ENCODE measurements at places on chromosomes 4 and X.
A peak's percentile ranks its signal among the peaks of the same experiment; 100 is the strongest.

- DNase-seq: peak; percentile 15
Observed at GRCh38 chr4:27024805-27025204, 164.2 kb downstream of the STIM2 start.

DNA sequence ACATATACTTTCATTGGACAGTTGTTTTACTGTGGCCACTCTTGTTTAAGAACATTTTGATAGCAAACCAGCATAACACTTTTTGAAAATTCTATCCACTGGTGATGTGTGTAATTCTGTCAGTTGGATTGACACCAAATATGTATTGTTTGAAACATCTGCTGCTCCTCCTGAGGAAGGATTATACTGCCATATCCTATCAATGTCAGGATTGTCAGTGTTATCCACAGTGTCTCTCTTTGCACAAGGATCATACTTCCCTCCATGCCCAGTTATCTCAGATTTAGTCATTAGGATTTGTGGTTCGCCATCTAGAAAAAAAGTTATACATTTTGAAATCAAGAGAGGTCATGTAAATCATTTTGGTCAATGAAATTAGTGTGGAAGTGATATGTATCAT lies 1859.6 kb downstream of the C4orf33 start:
- DNase-seq: no peak

DNA sequence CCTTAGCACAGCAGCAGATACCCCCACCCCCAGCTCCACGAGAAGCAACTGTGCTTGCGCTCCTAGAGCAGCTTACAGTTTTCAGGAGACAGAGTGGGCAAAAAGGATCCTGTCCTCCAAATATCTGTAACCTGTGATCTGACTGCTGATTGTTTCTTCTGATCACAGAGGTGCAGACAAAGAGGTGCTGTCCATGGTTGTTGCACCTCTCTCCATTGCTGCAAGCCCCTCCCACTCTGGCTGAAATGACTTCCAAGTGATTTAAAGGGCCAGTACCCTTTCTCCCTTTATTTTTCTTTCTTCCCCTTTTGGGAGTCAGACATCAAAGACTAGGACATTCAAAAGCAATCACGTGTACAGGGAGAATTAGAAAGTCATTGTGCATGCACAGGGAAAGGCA lies 205.3 kb upstream of the GEMIN8 start:
- no peak for DNase-seq

- DNase-seq: no peak
Observed at GRCh38 chrX:144946666-144947065, 300.6 kb upstream of the SPANXN1 start.

GRCh38 chr4:8274765-8275547 lies 5.4 kb downstream of the HTRA3 start:
- DNase-seq: peak; percentile 79

GRCh38 chrX:28586286-28586685 lies 960 bp upstream of the IL1RAPL1 start:
- DNase-seq: no peak

- DNase-seq: no peak
Observed at GRCh38 chrX:104187931-104188330, 21.7 kb downstream of the FAM199X start.

DNA sequence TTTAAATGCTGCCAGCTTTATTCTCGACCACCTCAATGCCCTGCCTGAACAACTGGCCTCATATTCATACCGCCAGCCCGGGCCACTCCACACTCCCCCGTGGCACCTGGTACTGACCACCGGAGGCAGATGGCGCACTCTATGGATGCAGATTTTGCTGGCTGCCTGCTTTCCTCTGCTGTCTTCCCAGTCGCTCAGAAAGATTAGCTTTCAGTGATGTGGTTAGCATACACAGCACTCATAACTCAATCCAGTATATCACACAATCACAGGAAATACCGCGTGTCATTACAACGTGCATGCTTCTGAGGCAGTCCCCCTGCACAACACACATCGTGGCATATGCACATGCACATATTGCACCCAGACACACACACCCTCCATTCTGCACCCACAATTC lies 147.2 kb upstream of the BCOR start:
- no peak for DNase-seq

- DNase-seq: no peak
Observed at GRCh38 chr4:159272273-159273140, 169.6 kb downstream of the RAPGEF2 start.

- no peak for DNase-seq
Observed at GRCh38 chr4:83281307-83281706, 3.3 kb downstream of the COQ2 start.
